ENCODE measurements at places on chromosomes 7 and 10. TPM values are rescaled to one million over a fixed set of nuclear protein-coding genes. Genes with fewer than 3 reads are reported as not detected.

DNA sequence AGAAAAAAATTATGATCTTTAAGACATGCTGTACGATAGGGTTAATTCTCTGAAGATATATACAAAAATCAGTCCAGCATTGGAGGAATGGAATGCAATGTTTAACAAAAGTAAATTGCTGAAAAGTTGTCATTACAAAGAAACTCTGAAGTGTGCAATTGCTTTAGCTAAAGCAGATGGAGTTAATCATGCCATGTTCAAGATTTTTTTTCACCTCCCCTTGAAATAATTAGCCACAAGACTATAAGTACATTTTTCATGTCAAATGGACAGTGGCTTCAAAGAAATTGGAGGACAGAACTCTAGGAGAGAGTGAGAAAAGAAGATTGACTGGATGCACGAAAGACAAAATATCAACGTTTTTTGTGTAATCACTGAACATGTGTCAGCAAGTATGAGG is 63.1 kb upstream of the MEOX2 start:
- no peaks in the 10 kb centered on the region for H3K27me3 ChIP-seq
- H3K36me3 ChIP-seq = no peaks in the 10 kb centered on the region
- no peak for DNase-seq
- H3K4me1 ChIP-seq = no peaks in the 10 kb centered on the region
- H3K4me3 ChIP-seq = no peak overlapping the region
- no peak overlapping the region for H3K27ac ChIP-seq

GRCh38 chr7:75776295-75776971 is 4.4 kb upstream of the CCL26 start:
- no peaks in the 10 kb centered on the region for H3K27me3 ChIP-seq
- H3K27ac ChIP-seq = no peak overlapping the region
- no peak overlapping the region for H3K4me3 ChIP-seq
- no peak for DNase-seq
- no peaks in the 10 kb centered on the region for H3K4me1 ChIP-seq

GRCh38 chr10:25522294-25522693 is 347.5 kb downstream of the GPR158 start:
- no peaks in the 10 kb centered on the region for H3K36me3 ChIP-seq
- no peak overlapping the region for H3K27ac ChIP-seq
- H3K4me3 ChIP-seq = no peak overlapping the region
- no peaks in the 10 kb centered on the region for H3K4me1 ChIP-seq

DNA sequence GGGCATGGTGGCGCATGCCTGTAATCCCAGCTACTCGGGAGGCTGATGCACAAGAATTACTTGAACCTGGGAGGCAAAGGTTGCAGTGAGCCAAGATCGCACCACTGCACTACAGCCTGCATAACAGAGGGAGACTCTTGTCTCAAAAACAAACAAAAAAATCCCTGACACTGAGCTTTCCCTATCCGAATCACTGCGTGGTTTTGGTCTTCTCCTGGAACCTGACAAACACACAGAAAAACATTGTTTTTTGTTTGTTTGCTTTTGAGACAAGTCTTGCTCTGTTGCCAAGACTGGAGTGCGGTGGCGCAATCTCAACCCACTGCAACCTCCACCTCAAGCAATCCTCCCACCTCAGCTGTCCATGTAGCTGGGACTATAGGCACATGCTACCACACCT is 50.4 kb upstream of the PTPRN2 start:
- no peaks in the 10 kb centered on the region for H3K36me3 ChIP-seq
- no peak for DNase-seq
- no peak overlapping the region for H3K27ac ChIP-seq
- no peak overlapping the region for H3K4me3 ChIP-seq
- no peaks in the 10 kb centered on the region for H3K27me3 ChIP-seq

DNA sequence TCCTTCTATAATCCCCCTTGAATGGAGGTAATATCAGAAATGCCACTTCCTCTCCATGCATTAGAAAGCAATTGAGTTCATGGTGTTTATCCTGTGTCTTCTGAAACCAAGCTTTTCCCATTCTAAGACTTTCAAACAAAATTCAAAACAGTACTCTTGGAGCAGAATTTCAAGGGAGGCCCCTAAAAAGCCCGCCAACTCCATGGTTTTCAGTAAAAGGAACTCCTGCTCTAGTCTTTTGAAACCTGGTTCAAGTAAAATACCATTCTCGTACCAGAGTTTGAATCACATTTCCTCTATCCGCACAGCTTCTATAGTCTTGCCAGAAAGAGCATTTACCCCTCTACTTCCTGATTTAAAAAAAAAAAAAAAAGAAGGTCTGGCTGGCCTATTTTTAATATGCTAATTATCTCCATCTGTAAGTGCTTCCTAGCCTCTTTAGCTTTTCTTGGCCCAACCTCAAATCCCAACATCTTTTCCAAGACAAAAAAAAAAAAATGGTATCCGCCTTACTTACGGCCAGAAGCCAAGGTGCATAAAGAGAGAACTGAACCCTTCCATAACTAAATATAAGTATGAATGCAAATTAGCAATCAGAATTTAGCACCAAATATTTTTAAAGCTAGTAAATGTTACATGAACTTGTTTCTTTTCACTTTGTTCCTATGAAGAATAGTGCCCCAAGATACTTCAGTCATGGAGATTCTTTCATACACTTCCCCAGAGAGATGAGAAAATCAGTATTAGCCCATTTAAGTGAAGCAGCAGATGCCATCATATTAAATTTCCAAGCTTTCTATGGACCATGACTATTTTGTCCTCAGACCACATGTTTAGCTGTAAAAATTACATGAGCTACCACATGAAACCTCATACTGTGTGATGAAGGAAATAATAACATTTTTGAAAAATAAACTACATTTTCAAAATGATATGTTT is 199.9 kb upstream of the FAM3C start:
- H3K4me1 ChIP-seq = no peaks in the 10 kb centered on the region
- H3K27ac ChIP-seq = no peak overlapping the region
- H3K36me3 ChIP-seq = no peaks in the 10 kb centered on the region
- no peaks in the 10 kb centered on the region for H3K27me3 ChIP-seq
- no peak overlapping the region for H3K4me3 ChIP-seq
- no peak for DNase-seq

DNA sequence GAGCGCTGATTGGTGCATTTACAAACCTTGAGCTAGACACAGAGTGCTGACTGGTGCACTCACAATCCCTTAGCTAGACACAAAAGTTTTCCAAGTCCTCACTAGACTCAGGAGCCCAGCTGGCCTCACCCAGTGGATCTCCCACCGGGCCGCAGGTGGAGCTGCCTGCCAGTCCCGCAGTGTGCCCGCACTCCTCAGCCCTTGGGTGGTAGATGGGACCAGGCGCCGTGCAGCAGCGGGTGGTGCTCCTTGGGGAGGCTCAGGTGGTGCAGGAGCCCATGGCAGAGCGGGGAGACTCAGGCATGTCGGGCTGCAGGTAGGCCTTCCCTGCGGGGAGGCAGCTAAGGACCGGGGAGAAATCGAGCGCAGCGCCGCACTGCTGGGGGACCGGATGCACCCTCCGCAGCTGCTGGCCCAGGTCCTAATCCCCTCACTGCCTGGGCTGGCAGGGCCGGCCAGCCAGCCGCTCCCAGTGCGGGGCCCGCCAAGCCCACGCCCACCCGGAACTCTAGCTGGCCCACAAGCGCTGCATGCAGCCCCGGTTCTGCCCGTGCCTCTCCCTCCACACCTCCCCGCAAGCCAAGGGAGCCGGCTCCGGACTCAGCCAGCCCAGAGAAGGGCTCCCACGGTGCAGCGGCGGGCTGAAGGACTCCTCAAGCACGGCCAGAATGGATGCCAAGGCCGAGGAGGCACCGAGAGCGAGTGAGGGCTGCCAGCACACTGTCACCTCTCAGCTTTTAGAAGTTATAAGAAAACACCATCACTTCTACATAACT is 128.9 kb downstream of the ZNF438 start:
- H3K4me1 ChIP-seq = peaks cover 7% of the 10 kb centered on the region
- H3K4me3 ChIP-seq = no peak overlapping the region
- DNase-seq = no peak
- no peaks in the 10 kb centered on the region for H3K36me3 ChIP-seq

Gene SVOPL
- 0.10 TPM for total RNA-seq

Gene OR2A42
- total RNA-seq = 0.40 TPM

Gene TLL2
- 1.6 TPM for total RNA-seq

Gene NRAP
- total RNA-seq = not detected

Gene HTR5A
- total RNA-seq = not detected

Gene CFTR
- not detected for total RNA-seq

Gene ADAM12
- 0.92 TPM for total RNA-seq

Gene PTPRE
- total RNA-seq = 16.8 TPM
